Mesendoderm (in vitro differentiated cells): ENCODE measurements at places on chromosomes 5 and 9.

GRCh38 chr5:120803282-120803681 lies 339.2 kb downstream of the PRR16 start:
- DNase-seq: peak; percentile 11

DNA sequence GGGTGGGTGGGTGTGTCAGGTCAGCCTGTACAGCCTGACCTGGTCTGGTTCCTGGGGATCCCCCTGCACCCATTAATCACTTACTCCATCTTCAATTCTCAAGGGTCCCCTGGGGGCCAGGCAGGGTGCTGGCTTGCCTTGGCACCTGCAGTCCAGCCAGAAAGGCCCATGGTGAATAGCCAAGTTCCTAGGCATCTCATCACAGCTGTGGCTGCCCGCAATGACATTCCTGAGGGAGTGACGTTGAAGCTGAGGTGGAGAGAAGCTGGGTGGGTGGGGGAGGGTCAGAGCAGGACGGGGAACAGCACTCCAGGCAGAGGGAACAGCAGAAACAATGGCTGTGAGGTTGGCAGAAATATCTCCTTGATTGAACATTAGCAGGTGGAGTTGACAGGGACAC lies 10.6 kb downstream of the HMCN2 start:
- DNase-seq: peak; percentile 73

- DNase-seq: no peak
These were observed 590.4 kb upstream of the SEMA6A start for GRCh38 chr5:117165068-117165467.

GRCh38 chr5:81425569-81425968 lies 31.6 kb upstream of the ACOT12 start:
- peak; percentile 60 for DNase-seq

GRCh38 chr5:89372176-89372575 lies 489.2 kb upstream of the MEF2C start:
- DNase-seq: no peak

- DNase-seq: no peak
These were observed 211.0 kb downstream of the SNX18 start for GRCh38 chr5:54728588-54728915.

DNA sequence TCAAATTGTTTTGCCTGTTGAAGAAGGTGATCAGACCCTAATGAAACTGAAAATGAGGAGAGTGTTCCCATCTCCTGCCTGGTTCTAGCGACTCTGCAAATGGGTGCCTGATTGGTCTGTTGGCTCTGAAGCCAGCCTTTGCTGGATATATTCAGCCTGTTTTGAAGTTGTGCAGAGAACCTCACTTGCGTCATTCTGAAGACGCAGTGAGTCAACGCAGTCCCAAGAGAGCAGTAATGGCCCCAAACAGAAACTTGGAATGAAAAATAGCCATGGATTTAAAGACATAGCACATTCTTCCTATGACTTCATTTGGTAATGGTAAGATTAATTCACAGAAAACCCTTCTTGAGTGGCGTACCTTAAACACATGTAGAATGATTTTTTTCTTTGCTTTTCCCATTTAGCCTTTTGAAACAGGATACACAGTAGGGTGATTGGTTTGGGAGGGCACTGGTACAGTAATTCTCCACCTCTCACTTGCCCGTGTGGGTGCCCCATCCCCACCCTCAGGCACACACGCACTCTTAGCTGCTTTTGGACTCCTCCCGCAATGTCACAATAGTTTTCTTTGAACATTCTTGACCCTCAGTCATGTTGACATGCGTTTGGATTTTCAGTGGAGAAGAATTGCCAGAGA lies 54.1 kb upstream of the ABL1 start:
- no peak for DNase-seq

GRCh38 chr5:42784132-42784531 lies 27.5 kb downstream of the CCDC152 start:
- DNase-seq: no peak

GRCh38 chr9:134550584-134550983 lies 91.0 kb upstream of the COL5A1 start:
- DNase-seq: peak; percentile 37

DNA sequence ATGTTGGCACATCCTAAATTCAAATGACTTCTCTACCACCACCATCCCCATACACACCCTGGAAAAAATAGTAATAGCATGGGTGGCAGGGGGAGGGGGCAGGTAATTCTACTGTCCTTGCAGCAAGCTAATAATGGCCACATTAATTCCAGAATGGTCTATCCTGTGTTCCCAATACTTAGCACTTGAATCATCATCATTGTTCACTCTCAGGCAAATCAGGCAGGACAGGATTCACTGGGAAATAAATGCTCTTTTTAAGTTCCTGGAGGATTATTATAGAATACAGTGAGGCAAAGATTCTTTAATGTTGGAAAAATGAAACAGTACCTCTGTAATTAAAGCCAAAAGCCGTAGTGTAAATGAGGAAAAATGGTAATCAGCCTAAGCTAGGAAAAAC lies 254.5 kb downstream of the ARRDC3 start:
- no peak for DNase-seq

- peak; percentile 76 for DNase-seq
These were observed 786 bp upstream of the NTNG2 start for GRCh38 chr9:132160802-132161742.

- no peak for DNase-seq
These were observed 78.9 kb downstream of the TRPM3 start for GRCh38 chr9:71042448-71042990.

DNA sequence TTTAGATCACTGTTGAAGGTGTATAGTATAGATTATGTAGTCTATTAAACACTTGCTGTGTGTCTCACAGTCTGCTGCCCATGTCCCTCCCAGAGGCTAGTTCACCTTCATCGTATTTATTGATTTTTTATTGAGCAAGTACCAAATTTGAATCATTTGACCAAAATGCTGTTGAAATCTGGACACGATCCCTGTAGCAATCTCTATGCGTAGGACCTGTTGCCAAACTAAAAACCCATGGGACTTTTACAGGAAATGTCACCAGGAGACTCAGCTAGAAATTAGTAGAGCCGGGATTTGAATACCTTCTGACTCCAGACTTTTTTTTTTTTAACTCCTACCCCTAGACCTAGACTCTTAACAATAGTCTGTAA lies 17.5 kb downstream of the SLC31A1 start:
- no peak for DNase-seq

GRCh38 chr5:57681942-57682341 lies 199.3 kb upstream of the ACTBL2 start:
- DNase-seq: no peak

GRCh38 chr9:32867601-32868204 lies 84.4 kb downstream of the TMEM215 start:
- DNase-seq: no peak

- no peak for DNase-seq
These were observed 2.7 kb downstream of the GZMA start for GRCh38 chr5:55104946-55105701.

- peak; percentile 50 for DNase-seq
These were observed 19.3 kb upstream of the RXRA start for GRCh38 chr9:134306636-134307600.

DNA sequence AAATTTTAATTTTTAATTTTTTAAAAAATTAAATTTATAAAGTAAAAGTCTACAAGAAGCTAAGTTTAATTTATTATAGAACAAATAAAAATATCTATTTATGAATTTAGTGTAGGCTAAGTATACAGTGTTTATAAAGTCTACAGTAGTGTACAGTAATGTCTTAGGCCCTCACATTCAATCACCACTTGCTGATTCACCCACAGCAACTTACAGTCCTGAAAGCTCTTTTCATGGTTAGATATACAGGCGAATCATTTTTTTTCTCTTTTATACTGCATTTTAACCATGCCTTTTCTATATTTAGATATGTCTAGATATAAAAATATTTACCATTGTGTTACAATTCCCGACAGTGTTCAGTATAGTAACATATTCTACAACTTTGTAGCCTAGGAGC lies 55.9 kb downstream of the PCSK1 start:
- no peak for DNase-seq

DNA sequence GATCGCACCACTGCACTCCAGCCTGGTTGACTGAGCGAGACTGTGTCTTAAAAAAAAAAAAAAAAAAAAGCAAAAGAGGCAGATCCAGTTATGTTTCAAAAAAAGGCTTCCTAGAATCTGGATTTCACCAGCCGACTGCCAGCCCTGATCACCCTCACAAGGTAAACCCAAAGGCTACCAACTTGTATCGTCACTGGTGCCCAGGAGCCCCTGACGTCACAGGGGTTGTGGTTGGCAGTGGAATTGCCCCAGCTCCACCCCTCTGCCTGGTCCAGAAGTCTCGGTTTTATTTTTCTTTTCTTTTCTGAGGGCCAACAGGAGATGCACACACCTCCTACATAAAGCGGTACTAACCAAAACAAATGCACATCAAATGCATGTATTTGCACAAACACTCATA lies 6.0 kb upstream of the LMX1B start:
- no peak for DNase-seq

DNA sequence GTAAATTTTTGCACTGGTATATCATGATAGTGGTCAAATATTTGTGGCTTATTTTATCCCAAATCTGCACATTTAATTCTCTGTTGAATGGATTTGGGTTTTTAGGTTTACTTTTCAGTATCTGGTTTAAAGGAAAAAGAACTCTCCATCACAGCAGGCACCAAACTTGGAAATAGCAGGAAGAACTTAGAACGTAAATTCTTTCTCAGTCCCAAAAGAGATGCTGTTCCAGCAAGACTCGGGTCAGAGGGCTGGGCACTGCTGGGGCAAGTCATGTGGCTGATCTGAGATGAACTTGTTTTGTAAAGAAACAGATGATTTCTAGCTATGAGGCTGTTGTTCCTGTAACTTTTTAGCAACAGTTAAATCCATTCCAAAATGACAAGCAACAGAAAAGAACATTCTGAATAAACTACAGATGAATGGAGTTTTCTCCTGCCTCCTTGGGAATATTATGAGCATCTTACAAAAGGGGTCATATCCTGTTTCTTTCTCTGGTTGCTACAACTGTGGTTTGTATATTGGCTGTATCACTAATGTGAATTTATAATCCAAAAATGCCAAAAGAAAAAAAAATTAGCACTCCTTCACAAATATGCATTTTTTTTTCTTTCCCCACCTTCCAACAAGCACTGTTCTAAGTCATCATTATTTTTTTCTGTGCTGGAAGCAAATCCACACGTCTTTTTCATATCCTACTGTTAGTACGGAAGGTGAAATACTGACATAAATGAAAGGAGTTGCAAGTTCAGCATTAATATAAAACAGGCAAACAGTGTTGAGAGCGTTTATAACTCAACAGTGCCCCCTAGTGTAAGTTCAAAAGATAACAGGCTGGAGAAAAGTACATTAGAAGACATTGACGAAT lies 31.1 kb downstream of the OR2K2 start:
- DNase-seq: peak; percentile 46

GRCh38 chr5:39533749-39534148 lies 109.0 kb upstream of the DAB2 start:
- DNase-seq: no peak

DNA sequence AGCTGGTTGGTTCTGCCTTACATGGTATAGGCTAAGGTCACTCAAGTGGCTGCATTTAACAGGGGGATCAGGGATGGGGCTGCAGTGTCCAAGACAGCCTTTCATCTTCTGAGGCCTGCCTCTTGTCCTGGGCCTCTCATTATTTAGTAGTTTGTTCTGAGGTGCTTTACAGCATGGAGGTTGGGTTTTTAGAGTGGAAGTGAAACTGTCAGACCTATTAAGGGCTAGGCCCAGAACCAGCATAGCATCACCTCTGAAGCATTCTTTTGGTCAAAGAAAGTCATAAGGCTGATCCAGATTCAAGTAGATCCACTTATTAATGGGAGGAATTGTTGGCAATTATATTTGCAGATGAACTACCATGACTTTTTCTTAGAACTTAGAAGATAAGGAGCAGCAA lies 146.0 kb upstream of the NMUR2 start:
- no peak for DNase-seq

GRCh38 chr9:133771486-133772482 lies 33.6 kb upstream of the SARDH start:
- DNase-seq: no peak

DNA sequence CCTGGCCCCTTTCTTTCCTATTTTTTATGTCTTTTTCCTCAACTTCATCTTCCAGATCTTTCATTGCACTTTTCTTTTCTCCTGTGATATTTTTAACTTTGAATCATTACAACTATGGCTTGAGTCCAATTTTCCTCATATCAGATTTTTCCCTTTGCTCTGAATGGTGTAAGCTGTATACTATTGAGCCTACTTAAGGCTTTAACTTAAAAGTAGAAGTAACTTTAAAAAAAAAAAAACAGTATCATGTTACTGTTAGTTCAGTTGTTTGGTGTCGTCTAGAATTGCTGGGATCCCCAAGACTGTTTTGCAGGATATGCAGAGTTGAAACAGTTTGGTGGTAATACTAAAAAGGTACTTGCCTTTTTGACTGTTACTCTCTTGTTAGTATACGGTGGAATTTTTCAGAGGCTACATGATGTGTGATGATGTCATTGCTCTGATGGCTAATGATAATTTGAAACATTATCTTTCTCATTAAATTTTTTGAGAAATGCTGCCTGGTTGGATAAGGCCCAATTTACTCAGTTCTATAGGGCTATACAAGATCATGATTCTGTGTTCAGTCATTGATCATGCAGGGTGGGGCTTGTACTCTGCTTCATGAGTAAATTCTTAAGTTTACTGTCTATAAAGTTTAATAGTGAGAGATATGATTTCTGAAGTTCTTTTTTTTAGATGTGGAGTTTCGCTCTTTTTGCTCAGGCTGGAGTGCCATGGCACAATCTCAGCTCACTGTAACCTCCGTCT lies 8.8 kb downstream of the NAA35 start:
- no peak for DNase-seq

- no peak for DNase-seq
These were observed 212.5 kb downstream of the GAS1 start for GRCh38 chr9:86734771-86735170.

DNA sequence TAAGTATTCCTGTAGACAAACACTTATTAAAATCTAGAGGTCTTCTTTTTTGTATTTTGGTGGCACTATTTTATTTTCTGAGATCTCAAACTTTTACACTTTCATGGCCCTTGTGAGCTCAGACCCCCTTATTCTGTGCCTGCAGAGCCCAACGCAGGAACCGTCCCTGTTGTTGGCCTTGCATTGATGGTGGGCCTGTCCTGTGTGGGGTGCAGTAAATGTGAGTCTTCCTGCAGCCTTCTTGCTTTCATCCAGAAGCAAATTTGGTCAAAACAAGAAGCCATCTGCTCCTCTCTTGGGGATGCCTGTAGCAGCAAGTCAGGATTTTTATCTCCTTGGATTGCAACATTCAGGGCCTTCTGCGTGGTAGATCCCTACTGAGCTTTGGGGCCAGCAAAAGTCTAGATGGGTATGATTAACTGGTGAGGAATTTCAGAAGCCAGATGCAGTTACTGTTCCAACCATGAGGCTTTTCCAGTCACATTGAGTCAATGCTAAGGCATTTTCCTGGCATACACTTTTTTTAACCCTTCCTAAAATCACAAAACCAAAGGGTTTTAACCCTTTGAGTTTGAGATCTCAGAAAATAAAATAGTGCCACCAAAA lies 31.7 kb downstream of the BASP1 start:
- DNase-seq: peak; percentile 94
